Stimulated activated CD8-positive, alpha-beta memory T cell treated with anti-CD3 and anti-CD28 coated beads, Interleukin-2, amount 100 ng/mL, for 1 hour (primary cell): ENCODE measurements at places on chromosomes 2 and 18.

DNA sequence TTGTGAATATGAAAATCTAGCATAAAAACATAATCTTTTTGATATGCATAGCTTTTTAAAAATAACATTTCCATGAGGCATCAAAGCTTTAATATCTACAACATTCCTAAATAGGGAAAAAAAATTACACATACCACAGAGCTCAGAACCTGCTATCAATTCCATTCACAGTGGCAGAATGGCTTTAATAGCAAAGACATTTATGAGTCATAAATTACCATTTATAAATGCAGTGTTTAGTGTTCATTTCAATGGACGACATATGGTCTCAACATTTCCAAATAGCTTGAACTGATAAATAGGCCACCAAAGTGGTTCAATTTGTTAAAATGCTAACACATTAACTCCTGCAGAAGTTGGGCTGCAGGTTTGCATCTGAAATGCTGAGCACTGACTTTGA is 600.6 kb upstream of the SETBP1 start:
- no peak for DNase-seq

DNA sequence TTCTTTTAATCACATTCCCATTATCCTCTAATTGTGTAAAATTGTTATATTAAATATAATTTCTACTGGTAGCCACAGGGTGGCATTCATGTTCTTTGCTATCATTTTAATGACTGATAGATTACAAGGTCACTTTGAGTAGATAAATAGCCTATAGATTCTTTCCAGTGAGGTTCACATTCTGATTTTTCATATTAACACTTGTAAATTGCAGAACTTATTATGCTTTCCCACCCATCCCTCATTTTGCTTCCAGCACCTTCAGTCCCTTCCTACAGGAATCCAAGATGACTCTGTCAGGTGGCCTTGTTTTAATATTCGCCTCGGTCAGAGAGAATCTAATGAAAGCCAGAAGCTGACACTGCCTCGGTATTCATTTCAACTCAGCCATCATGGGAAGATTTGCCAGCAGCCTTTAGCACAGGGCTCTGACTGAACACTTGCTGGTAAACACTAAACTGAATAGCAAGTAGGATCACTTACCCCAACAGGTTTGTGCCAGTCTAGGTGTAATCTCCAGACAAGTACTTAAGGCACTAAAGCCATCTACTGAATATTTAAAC is 101.2 kb upstream of the FSHR start:
- DNase-seq, result no peak

GRCh38 chr2:20403774-20404312 is 43.0 kb upstream of the RHOB start:
- DNase-seq, result no peak

DNA sequence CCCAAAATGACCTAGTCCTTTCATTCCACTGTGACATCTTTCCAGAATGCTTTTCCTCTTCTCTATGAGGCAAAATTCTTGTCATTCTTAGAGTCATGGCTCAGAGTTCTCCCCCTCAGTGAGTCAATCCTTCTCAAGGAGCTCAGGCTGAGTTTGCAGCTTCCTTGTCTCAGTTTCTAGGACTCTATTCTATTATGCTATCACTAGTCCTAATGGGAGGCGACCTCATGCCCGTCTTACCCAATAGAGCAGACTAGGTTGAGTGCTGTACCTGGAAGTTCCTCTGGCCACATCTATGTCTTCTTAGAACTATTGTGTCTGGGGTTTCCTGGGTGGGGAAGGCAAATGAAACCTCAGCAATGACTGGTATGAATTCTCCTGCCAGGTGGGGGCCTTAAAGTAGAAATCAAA is 51.5 kb downstream of the HAUS1 start:
- DNase-seq, result no peak

DNA sequence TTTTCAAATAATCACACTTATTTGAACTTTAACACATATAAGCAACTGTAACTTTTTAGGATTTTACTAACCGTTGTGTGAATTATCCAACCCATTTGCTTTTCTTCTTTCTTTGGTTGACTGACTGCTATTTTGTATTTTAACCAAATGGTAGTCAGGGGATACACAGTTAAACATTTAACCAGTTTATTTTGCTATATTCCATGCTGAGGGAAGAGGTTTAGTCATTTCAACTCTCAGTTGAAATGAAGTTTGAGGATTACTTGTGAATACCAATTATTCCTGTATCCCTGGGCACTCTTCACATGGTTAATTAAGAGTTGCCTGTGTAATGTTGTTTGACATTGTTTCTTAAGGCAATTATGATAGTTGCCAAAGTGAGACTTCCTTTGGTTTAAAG is 1.9 kb downstream of the SPAG16 start:
- no peak for DNase-seq

DNA sequence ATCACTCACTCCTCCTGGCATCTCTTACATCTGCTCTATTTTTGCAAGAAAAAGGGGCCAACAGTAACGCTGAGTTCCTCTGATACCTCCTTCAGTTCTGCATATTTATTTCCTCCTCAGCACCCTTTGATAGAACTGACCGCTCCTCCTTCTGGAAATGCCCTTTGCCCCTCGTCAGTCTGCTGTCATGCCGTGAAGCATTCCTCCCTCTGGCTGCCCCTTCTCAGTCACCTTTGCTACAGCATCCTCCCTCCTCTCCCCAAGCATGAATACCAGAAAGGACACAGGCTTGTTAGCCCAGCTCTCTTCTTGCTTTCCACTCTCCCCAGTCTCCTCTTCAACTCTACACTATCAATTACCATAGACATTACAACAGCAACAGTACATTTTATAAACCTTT is 135.4 kb downstream of the NBAS start:
- no peak for DNase-seq

- no peak for DNase-seq
Measured at GRCh38 chr2:151334082-151334815, 23.1 kb upstream of the TNFAIP6 start.

DNA sequence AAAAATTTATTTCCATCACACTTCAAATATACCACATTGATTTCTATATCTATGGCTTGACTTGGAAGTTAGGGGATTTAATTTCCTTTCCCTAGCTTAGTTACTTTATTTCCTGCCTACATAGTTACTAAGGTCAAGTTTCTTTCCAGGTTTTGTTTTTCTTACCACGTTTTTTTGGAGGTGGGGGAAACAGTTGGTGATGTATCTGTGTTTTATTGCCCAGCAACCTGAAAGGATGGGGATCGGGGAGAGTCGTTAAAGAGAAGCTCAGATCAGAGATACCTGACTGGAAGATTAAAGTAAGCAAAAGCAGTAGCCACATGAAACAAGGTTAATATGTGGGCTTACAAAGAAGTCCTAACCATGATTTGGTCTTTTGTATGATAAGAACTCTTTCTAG is 127.8 kb downstream of the OSBPL6 start:
- DNase-seq, result no peak
